H9 (cell line): ENCODE measurements at places on chromosomes 16 and 17. TPM values are rescaled to one million over a fixed set of nuclear protein-coding genes. Genes with fewer than 3 reads are reported as not detected.

LMF1 gene
- total RNA-seq = 7.1 and 7.8 TPM in 2 replicates

CES3 gene
- total RNA-seq = 3.4 and 3.7 TPM in 2 replicates

- no peak for DNase-seq
Observed at GRCh38 chr16:10590342-10590741, 9.9 kb upstream of the EMP2 start.

DNA sequence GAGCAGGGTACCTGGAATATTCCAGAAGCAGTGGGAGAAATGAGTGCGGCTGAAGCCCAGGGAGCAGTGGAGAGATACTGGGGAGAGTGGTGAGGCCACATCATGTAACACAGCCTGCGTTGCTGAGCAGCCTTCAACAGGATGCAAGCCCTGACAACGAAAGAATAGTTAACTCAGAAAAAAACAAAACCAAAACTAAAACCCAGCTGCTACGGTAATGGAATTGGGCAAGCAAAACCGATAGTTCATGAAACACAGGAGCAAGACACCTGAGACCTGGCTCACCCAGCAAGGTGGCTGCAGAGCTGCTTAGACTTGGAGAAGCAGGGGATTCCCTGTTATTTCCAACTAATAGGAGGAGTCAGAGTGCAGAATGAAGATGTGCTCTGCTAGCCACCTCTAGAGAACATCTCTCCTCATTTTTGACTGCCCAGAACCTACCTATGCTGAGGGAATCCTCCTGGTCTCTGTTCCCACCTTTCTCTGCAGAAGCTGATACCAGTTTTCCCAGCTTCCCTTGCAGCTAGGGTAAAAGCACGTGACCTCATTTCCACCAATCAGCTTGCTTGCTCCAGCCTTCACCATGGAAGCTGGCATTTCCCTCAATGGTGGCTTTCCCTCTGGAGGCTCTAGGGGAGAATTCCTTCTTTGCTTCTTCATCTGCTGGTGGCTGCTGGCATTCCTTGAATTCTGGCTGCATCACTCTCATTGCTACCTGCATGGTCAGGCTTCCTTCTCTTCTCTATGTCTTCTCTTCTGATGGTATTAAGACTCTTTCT, 59.4 kb upstream of the XYLT1 start:
- no peak for DNase-seq

DNA sequence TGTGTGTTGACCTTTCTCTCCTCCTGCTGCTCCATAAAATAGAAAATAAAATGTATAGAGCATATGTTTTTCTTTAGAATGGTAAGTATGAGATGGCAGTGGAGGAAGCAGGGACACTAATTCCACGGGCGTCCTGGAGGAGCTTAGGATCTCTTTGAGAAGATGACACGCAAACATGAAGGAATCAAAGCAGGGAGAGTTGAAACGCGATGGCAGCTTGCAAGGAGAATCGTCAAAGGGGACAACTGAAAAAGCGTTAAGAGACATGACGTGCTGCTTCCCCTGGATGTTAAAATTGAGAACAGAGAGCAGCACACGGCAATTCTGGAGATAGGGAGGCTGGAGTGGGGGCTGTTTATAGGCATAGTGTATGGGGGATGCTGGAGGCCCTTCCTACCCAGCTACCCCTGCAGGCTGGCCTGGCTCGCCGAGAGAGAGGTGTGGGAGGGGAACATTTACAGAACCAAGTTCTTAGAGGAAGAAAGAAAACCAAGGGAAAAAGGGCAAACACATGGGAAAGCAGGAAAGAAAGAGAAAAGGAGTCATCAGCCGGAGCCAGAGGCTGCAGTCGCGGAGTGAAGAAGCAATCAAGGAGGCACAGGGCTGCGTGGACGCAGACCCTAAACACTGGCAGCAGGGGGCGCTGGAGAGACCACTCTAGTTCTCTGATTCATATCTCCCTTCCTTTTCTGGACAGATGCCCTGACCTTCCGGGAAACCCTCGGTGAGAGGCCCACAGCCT, 55.8 kb downstream of the MYH13 start:
- DNase-seq = peak; percentile 83

GRCh38 chr17:2694381-2695242, 17.0 kb downstream of the CLUH start:
- DNase-seq = no peak

GRCh38 chr17:8532021-8532420, 96.3 kb downstream of the NDEL1 start:
- DNase-seq = no peak

GRCh38 chr16:88685156-88686061, 898 bp downstream of the SNAI3 start:
- DNase-seq = no peak

- no peak for DNase-seq
Observed at GRCh38 chr16:47493381-47494337, 32.5 kb downstream of the PHKB start.

GRCh38 chr17:70314506-70314905, 145.2 kb downstream of the KCNJ2 start:
- no peak for DNase-seq

- DNase-seq = peak; percentile 91
Observed at GRCh38 chr17:57868007-57868909, 18.4 kb upstream of the MRPS23 start.
